ENCODE measurements at places on chromosomes 3 and 15. TPM values are rescaled to one million over a fixed set of nuclear protein-coding genes. Genes with fewer than 3 reads are reported as not detected.

GRCh38 chr3:159038405-159038804, 236.6 kb downstream of the MFSD1 start:
- no peak for DNase-seq

GRCh38 chr3:23550402-23550801, 255.4 kb upstream of the UBE2E1 start:
- no peak for DNase-seq

GRCh38 chr15:64134345-64134829, 17.1 kb upstream of the SNX22 start:
- no peak for DNase-seq

The SAMD7 gene
- total RNA-seq = not detected

The CCR3 gene
- not detected for total RNA-seq

DNA sequence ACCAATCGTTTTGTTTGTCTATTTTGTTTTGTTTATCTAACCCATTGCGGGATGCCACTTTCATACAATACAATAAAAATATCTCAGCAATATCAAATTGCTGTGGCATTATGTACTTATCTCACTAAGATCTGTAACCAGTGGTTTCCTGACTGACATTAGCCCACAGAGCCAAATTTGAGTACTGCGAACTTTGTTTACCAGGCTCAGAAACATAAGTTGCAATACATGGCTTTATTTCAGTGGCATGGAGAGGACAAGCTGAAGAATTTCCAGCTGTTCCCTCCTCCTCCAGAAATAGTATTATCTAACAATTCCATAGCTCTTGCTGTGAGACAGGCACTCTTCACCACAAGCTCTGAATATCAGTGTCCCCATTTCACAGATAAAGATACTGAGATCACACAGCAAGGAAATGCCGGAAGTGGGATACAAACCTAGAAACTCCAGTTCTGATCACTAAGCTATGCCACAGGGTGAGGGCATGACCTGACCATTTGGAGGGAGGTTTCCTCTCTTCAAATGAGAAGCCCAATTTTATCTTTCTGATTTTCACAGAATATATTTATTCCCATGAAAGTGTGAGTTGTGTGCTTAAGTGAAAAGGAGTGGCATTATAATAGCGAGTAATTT, 469.9 kb upstream of the CBLB start:
- no peak for DNase-seq

DNA sequence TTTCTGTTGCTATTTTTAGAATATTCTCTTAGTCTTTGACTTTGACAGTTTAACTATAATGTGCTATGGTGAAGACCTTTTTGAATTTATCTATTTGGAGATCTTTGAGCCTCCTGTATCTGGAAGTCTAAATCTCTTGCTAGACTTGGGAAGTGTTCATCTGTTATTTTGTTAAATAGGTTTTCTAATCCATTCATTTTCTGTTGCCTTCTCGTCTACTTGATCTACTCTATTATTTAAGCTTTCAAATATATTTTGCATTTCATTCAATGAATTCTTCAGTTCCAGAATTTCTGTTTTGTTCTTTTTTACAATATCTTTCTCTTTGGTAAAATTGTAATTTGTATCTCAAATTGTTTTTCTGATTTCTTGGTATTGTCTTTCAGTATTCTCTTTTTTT, 47.8 kb downstream of the LEKR1 start:
- no peak for DNase-seq

GRCh38 chr3:119891944-119892721, 110.2 kb downstream of the NR1I2 start:
- DNase-seq = peak; percentile 55

DNA sequence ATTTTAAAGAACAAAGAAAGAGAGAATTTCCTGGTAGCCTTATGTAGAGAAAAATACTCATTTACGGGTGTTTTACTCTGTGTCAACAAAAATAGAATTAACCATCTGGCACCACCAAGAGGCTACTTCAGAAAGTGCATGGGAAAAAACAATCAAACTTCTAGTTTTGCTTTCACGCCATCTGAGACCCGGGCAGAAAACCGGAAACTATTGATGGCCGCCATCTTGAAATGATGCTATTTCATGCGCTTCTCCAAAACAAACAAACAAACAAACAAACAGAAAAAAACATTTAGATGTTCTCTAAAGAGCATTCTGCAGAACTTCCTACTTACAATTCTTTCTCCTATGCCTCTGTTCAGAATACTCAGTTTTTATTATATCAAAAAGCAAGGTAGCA, 49.4 kb upstream of the SYNPR start:
- peak; percentile 32 for DNase-seq

- no peak for DNase-seq
Observed at GRCh38 chr15:47399100-47399499, 318.2 kb upstream of the SEMA6D start.

DNA sequence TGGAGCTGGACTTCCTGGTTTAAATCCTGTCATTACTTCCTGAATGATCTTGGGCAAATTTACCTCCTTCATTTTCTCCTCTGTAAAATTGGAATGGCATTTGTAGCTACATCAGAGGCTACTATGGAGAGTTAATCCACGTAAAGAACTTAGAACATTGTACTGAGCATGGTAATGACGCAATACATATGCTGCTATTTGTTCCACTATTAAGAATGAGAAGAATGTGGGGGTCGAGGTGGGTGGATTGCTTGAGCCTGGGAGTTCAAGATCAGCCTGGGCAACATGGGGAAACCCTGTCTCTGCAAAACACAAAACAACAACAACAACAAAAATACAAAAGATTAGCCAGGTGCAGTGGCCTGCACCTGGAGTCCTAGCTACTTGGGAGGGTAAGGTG, 250.6 kb downstream of the RYR3 start:
- DNase-seq = no peak

DNA sequence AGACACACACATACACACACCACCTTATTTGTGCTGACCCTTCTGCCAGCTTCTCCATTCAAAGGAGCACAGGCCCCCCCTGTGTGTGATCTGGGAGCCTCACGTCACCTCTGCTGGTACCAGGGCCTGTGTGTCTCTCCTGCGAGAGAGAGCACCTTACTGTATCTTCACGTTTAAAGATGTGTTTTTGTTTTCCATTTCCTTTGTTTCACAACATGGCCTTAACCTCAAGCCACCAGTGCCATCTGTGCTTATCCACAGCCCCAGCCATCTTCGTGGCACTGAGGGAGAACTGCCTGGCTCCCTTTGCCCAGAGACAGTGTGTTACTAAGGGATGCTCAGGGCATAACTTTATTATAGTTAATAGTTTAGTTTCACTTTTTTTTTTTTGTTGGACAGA, 52.3 kb downstream of the ABHD2 start:
- DNase-seq = no peak

GRCh38 chr3:144791034-144791433, 819.4 kb downstream of the DIPK2A start:
- DNase-seq = no peak

GRCh38 chr3:117499189-117499870, 789.8 kb downstream of the TUSC7 start:
- no peak for DNase-seq

The TBC1D21 gene
- not detected for total RNA-seq

DNA sequence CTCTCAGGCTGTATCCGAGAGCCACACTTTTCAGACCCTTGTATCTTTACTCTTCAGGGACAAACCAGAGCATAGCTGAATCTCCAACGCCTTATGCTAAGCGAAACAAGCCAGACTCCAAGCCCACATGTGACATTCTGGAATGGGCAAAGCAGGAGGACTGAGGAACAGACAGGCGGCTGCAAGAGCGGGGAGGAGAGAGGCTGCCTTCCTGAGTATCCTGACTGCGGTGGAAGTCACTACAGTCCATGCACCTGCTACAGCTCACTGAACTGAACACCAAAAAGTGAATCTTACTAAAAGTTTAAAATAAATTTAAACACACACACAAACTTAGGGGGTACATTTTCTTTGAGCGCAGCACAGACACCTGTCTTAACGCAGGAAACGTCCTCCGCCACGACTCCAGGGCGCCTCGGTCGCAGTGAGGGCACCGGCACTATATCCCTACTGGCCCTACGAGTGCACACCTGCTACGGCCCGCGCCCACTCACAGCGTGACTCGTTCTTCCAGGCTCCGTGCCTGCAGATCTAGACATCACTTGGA, 1.4 kb downstream of the CYFIP1 start:
- DNase-seq = no peak

- peak; percentile 57 for DNase-seq
Observed at GRCh38 chr3:50600841-50601591, 10.6 kb downstream of the CISH start.

GRCh38 chr3:5126586-5126985, 4.5 kb downstream of the ARL8B start:
- no peak for DNase-seq

DNA sequence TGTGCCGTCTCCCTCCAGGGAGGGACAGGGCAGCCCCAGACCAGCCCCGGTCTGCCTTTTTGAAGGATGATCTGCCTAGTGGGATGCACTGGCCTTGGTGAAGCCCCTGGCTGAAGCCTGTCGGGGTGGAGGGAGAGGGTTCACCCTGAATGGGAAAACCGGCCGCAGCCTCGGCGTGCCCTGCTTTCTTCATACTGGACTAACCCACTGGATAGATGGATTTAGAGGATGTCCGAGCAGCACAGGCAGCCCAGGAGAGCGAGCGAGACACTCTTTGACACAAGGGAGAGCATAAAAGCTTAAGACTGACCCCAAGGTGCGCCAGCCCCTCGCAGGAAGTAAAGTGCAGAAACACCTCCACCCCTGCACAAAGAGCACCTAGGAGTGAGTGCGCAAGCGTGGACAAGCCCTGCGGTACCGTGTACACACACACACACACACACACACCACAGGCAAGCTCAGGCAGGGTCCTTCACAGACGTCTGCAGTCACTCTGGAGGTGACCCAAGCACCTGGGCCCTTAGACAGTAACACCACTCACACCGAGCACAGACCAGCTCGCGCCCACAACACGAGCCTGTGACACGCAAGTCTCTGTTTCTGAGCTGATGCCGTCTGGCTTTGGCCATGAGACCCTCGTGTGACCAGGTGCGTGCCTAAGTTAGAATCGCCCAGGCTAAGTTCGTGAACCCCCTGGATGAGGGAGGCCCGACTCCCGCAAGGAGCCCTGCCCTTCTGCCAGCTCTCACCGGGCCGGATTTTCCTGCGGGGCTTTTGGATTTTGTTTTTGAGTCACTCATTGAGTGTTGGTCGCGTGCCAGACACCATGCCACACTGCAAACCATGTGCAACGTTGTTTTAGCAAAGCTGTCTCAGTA, 11.3 kb downstream of the SEMA4B start:
- DNase-seq = no peak

DNA sequence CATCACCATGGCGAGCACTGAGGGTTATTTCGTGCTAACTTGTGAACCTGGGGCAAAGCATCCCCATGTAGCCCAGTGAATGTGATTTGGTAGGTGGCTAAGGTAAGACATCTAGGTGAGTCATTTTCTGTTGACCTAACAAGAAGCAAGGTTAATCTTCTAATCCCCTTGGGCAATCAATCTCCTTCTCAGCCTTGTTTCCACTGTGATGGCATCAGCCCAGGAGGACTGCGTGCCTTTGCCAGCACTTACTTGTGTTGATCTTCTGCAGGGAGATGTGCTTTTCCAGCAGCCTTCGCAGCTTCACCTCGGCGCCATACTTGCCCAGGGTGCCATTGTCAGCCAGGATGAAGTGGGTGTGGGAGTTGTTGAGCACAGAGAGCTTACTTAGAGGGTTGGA, 35.7 kb downstream of the TRPM1 start:
- no peak for DNase-seq

The PBRM1 gene
- total RNA-seq = 32.1 TPM

DNA sequence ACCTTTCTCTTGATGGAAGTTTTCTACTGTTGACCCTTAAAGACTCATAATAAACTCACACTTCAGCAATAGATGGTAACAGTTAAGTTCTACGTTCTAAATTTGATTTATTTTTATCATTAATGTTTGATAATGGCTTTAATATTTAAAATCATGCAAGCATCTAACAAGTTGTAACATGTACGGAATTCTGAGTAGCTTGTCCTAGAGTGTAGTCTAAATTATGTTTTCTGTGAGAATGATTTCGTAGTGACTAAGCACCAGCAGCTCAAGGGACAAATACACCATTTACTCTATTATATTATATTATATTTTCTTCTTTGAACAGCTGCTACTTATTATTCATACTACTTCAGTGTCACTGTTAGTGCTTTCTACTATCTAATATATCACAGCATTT, 345.6 kb downstream of the NLGN1 start:
- DNase-seq = no peak

The SEMA7A gene
- total RNA-seq = 0.20 TPM

The DNAH12 gene
- not detected for total RNA-seq

DNA sequence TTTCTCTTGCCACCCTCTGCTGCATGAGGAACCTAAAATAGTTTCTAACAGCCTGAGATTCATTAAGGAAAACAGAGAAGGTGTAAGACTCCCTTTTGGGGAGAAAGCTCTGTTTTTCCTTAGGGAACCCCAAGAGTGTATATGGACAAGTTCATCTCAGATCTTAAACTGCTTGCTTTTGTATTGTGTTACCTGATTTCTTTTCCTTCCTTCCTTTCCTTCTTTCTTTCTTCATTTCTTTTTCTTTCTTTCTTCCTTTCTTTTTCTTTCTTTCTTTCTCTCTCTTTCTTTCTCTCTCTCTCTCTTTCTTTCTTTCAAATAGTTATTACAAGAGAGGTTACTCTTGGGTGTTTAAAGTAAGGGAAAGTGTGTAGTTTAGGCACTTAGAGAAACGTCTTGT, 5.3 kb upstream of the POC1A start:
- no peak for DNase-seq

DNA sequence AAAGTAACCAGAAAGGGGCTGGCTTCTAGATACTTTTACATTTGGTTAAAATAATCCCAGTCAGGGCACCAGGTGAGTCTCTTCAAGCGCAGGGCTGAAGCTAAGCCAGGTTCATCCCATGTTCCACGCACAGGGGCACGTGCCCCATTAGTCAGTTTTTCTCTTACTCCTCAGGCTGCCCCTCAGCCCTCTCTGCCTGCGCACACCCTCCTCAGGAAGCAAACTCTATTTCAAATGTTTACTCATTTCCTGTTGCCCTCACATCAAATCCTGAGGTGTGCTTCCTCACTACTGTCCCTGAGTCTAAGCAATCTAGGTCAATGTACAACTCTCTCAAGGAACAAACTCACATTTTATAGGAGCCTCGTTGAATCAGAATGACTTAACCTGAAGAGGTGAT, 48.5 kb downstream of the THBS1 start:
- no peak for DNase-seq

The ATP2B2 gene
- total RNA-seq = not detected

The CYP8B1 gene
- total RNA-seq = not detected

DNA sequence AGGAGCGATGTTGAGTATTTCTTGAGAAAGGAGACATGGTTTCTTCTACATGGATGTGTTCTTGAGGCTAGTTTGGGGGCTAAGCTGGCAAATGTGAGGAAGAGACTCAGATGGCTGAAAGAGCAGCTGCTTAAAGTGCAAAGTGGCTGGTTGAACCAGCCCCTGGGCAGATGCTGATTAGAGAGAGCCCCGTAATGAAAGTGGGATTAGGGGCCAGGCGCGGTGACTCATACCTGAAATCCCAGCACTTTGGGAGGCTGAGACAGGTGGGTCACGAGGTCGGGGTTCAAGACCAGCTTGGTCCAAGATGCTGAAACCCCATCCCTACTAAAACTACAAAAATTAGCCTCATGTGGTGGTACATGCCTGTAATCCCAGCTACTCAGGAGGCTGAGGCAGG, 75.0 kb upstream of the GCNT3 start:
- no peak for DNase-seq
